ENCODE measurements at places on chromosomes 6 and 20.

DNA sequence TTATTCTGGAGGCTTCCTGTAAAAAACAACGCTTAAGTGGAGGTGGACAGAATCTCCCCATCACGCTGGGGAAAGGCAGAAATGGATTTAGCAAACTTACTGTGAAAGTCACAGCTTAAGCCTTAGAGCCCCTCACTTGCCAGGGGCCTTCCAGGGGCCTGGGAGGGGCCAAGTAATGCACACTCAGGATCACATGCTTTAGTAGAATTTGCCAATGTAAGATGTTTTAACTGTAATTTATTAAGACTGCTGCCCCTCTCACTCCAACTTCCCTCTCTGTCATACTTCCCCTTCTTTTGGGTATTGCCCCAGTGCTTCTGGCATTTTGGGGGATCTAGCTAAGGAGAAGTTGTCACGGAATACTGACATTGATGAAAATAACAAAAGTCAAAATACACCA, 12.6 kb upstream of the ADA start:
- DNase-seq, result no peak

- DNase-seq, result no peak
Observed at GRCh38 chr6:32752580-32752979, 10.8 kb downstream of the HLA-DQB2 start.

DNA sequence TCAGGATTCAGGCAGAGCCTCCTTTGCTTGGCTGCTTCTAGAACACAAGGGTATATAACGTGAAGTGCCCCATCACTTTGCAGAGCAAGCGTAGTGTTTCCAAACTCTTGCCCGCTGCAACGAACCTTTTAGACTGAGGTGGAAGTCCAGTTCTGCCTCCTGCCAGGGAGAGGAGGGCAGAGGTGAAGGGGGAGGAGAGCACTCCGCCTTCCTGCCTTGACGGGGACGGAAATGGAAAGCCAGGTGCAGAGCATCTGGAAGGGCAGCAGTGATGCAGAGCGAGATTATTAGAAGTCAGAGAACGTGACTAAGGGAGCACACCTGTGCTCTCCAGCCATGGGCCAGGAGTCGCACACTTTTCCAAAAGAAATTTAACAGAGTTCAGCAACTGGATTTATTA, 63.4 kb downstream of the RREB1 start:
- DNase-seq, result no peak

- peak; percentile 27 for DNase-seq
Observed at GRCh38 chr6:127420556-127420955, 38.6 kb downstream of the KIAA0408 start.

Measured in T follicular helper cell (primary cell).